T-helper 1 cell (primary cell): ENCODE measurements at places on chromosomes 6 and 20.

DNA sequence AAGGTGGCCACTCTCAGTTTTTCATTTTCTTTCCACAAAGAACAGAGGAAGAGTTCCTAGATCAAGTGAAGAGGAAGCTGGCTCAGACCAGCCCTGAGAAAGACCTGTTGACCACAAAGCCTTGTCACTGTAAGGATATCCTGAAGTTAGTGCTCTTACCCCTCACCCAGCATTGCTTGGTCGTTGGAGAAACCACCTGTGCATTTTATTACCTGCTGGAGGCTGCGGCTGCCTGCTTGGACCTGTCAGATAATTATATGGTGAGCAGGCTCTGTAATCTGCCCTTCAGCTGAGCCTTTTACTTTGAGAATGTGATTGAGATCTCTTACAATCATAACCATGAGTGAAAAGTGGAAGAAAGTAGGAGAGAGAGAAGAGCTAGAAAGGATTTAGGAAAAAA lies 21.9 kb downstream of the TREML1 start:
- DNase-seq, result no peak

GRCh38 chr6:19327661-19328060 lies 509.5 kb upstream of the ID4 start:
- DNase-seq, result no peak

GRCh38 chr6:12761376-12762115 lies 45.0 kb downstream of the PHACTR1 start:
- no peak for DNase-seq

- no peak for DNase-seq
These were observed 639 bp upstream of the CD24 start for GRCh38 chr6:106974999-106975737.

DNA sequence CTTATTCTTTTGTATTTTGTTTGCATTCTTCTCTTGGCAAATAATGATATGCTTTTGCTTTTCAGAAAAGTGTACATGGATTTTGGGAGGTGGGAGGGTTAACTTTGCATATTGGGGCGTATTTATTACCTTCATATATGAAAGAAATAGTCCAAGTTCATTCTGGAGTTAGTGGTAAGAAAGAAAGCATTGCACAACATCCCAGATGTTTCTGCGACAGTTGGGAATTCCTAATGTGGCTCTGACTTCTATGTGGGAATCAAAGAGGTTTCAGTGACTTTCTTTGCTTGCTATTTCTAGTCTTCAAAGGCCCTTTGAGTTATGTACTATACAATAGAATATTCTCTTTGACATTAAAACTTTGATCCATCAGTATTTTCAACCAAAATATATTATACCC lies 78.1 kb downstream of the MMUT start:
- DNase-seq, result no peak

GRCh38 chr6:93036835-93037234 lies 382.5 kb downstream of the EPHA7 start:
- no peak for DNase-seq

DNA sequence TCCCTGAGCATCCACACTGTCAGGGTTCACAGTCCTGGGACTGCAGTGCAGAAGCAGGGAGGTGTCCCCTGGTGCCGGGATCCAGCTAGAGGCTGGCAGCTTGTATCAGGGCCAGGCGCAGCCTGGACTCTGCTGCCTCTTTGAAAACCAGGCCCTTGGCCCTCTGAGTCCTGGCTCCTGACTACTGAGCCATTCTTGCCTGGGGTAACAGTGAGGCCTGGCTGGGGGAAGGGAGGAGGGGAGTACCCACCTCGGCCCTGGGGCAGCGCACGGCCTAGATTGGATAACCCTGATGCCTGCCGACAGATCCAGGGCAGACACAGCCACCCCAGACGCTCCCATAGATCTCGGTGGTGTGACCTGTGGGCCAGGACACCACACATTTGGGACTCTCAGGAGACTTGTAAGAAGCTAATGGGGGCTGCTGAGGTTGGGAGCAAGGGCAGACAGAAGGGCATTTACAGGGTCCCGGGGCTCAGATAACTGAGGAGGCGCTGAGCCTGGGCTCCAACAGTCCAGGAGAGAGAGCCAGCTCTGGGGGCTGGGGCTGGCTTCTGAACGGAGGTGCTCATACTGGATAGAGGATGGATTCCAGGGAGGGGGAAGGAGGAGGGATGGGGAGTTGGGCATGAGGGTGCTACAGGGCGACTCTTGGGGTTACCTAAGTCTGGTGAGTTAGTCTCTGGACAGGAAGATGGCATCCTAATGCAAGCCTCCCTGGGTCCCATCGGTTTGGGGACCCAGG lies 30.5 kb downstream of the SPDEF start:
- no peak for DNase-seq

- DNase-seq, result no peak
These were observed 79.7 kb downstream of the FIG4 start for GRCh38 chr6:109770779-109771178.

GRCh38 chr6:21051777-21052176 lies 517.5 kb downstream of the CDKAL1 start:
- no peak for DNase-seq

- DNase-seq, result no peak
These were observed 30.2 kb downstream of the ZNF322 start for GRCh38 chr6:26629359-26629758.

DNA sequence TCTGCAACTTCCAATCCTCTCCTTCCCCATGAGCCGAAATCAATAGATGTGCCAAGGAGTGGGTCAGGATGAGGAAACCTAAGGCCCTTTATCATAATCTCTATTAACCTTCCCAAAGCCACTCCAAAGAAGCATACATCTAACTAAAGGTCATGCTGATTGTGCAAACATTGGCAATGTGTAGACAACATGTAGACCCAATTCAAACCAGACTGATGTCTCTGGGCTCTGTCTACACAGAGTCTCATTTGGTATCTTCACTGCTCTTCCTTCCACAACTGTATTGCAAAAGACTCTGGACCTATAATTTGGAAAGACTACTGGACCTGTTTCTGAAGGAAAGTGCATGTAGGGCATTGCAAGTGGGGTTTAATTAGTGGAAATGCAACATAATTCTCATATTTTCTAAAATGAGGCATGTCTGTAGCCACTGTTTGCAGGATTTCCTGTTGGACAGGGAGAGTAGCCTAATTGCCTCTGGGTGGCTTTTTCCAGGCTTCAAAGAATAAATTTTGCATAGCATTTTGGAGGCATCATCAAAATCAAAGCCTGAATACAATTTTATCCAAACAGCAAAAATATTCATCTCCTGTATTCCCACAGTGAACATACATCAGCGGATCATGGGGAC lies 35.0 kb upstream of the MLIP start:
- no peak for DNase-seq

DNA sequence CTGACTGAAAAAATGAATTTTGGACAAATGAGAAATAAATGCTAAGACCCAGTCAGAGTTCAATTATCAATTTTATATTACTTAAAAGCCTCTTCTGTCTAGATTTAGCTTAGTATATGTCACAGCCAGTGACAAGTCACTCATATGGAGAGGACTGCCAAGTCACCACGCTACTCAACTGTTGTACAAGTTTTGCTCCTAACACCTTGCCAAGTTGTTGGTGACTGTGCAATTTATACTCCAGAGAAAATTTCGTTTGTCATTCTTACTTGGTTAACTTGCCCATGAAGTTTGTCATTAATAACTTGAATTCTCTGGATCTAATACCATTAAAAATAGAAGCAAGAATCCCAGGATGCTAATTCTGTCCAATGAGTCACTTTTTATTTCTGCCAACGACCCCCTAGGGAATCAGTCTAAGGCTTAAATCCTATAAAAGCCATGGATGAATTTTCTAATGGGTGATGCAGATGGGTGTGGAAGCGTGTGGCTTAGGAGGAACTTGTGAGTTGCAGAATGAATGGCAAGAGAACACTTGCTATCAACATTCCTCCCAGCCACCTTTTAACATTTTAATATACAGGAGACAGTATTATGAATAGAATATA lies 30.4 kb upstream of the FBXO30 start:
- DNase-seq, result no peak

DNA sequence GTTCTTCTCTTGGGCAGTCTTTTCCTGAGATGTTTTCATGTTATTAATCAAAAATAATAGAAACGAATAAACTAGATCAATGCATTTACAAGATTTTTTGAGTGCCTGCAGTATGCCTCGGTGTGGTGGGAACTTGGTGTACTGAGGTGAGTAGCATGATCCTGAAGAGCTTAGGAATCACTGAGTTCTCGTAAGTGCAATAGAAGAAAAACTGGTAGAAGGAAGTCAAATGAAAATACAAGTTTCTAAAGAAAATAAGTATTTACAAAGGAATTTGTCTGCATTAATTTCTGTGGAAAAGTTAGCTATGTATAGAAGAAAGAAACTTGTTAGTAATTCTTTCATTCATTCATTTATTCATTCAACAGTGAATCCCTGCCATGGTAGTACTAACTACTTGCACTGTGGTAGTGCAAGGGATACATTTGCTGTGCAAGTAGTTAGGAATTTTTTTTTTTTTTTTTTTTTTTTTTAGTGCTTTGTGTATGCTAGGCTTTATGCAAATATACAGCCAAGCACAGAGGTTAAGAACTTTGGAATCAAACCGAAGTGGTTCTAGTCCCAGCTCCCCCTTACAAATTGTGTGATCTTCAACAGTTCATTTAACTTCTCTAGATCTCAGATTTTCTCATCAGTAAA lies 13.9 kb downstream of the NT5E start:
- no peak for DNase-seq

- no peak for DNase-seq
These were observed 67.8 kb upstream of the ANKEF1 start for GRCh38 chr20:9966966-9967365.

- DNase-seq, result no peak
These were observed 34.5 kb upstream of the CDKN1A start for GRCh38 chr6:36643977-36644376.
